ENCODE measurements at places on chromosomes 11 and 22.

DNA sequence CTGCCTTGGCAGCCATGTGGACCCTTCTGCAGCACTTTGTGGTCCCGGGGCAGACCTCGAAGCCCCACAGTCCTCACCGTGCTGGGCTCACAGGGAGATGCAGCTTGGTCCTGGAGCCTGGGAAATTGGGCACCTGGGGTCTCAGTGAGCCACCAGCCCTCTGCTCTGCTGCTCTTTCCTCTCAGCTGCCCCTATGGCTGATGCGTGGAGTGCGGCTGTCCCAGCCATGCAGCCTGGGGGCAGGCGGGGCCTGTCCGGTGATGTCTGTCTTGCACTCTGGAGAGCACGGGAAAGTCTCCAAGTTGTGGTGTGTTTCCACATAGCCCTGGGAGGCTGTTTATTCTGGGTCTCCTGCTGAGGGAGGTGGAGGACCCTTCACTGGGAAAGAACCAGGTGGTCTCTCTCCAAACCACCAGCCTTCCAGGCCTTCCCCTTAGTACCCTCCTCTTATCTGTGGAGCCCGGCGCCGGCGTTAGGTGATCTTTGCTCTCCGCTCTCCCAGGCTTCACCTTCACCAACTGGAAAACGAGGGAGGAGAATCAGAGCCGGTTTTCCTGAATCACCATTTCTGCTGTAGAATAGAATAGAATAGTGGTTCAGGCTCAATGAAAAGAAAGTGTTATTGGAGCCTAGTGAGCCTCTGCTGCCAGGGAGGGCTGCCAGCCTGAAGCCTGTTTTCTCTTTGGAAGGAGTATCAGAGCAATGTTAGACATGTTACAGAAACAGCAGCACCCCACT lies 41.2 kb upstream of the GRAMD4 start:
- DNase-seq = no peak

DNA sequence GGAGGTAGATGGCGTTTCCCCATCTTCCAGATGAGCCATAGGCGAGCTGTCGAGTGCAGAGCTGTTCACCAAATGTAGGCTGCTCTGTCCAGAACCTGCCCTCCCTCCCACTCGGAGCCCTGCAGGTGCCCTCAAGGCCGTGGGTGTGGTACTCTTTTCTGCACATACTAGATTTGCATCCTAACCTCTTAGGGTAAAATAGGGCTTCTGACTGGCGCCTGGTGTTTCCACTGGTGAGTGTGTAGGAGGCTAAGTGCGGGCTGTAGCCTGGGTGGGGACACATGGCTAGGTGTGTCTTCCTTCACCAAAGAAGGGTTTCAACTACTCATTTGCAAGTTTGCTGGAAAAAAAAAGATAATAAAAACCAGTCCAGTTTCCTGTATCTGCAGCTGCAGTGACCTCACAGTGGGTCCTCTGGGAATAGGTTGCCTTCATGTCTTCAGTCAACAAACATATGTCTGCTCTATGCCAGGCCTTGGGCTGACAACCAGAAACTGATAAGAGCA lies 8.5 kb downstream of the BIK start:
- no peak for DNase-seq

DNA sequence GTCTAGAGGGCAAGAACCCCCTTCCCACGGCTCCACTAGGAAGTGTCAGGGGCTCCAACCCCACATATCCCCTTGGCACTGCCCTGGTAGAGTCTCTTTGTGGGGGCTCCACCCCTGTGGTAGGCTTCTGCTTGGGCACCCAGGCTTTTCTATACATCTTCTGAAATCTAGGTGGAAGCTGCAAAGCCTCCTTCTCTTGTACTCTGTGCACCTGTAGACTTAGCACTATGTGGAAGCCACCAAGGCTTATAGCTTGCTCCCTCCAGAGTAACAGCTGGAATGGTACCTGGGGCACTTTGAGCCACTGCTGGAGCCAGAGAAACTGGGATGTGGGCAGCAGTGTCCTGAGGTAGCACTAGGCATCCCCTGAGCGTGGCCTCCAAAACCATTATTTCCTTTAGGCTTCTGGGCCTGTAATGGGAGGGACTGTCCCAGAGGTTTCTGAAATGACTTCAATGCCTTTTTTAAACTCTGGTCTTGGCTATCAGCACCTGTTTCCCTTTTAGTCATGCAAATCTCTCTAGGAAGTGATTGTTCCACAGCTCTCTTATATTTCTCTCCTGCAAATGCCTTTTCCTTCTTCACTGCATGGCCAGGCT lies 68.4 kb downstream of the TRAF6 start:
- DNase-seq = no peak

GRCh38 chr11:80598905-80599304 lies 1158.1 kb upstream of the TENM4 start:
- DNase-seq = no peak

- no peak for DNase-seq
Observed at GRCh38 chr11:13291800-13292199, 14.2 kb downstream of the BMAL1 start.

GRCh38 chr11:10902301-10903063 lies 44.6 kb upstream of the ZBED5 start:
- peak; percentile 3 for DNase-seq

DNA sequence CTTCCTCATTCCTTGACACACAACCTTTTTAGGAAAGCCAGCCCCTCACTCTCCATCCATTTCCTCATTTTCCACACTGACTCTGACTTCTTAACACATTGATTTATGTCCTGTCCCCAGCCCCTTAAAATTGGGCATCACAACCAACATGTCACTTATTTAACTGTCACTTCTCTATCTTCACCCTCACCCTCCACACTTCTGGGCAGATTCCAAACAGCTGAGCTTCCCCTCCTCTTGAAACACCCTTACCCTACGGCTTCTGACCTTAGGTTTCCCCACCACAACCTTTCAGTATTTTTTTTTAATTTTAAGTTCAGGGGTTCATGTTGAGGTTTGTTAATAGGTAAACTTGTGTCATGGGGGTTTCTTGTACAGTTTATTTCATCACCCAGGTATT lies 696.3 kb downstream of the DLG2 start:
- DNase-seq = no peak

Measured in NCI-H510A treated with DMSO at 0.1 percent for 48 hours (cell line).